ENCODE measurements at places on chromosomes 11 and 22.

- no peak for DNase-seq
Measured at GRCh38 chr11:13110929-13111812, 102.1 kb downstream of the RASSF10 start.

DNA sequence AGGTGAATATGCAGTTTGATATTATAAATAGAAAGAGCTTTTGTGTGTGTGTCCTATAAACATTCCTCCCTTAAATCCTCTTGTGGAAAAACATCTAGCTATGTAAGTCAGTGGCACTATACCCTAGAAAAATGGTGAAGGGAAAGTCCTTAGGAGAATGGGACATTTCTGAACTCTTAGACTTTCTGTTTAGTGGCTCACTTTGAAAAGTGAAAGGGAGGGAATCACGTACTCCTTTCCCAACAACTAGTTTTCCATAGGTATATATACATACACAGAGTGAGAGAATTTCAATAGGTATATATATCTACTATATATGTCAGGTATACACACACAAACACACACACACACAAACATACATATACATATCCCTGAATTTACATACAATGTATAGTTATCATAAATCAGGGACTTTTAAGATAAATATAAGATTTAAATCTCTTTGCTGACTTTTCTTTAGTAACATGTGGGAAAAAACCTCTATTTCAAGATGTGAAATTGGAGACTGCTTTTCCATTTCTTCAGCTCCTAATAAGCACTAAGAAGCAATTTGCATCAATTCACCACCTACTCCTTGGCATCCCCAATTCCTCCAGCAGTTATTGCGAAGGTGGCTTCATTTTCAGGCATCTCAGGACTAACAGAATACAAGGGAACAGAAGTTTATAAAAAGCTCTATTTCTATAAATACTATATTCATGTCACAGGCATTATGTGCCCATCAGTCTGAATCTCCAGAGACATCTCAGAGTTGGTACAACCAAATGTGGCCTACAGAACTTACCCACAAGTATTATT is 13.5 kb upstream of the DDX17 start:
- no peak for DNase-seq

DNA sequence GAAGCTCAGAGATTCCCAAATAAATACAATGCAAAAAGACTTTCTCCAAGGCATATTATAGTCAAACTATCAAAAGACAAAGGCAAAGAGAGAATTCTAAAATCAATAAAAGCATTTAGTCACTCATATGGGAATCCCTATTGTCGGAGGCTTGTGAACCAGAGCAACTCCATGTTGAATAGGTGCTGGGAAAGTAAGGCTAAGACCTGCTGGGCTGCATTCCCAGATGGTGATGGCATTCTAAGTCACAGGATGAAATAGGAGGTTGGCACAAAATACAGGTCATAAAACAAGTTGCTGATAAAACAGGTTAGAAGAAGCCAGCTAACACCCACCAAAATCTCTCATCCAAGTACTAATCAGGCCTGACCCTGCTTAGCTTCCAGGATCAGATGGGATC is 84.5 kb downstream of the JRKL start:
- DNase-seq, result no peak

DNA sequence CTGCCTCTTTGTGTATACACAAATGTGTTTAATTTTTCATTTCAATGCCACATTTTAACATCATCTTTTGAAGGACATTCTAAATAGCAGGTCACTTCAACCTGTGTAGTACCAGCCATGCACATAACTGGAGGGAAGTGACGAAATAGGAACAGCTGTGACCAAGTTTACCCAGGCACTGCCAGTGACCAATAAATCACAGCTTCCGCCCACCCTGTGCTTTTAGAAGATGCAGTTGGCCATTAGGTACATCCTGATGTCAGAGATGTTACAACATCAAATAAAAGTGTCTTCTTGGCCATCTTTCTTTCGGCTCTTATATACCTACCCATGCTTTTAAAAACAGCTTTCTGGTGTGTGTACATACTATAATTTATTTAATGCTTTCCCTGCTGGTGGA is 7.8 kb downstream of the LDLRAD3 start:
- DNase-seq, result no peak

GRCh38 chr22:43789452-43789851 is 22.7 kb downstream of the EFCAB6 start:
- DNase-seq, result no peak

DNA sequence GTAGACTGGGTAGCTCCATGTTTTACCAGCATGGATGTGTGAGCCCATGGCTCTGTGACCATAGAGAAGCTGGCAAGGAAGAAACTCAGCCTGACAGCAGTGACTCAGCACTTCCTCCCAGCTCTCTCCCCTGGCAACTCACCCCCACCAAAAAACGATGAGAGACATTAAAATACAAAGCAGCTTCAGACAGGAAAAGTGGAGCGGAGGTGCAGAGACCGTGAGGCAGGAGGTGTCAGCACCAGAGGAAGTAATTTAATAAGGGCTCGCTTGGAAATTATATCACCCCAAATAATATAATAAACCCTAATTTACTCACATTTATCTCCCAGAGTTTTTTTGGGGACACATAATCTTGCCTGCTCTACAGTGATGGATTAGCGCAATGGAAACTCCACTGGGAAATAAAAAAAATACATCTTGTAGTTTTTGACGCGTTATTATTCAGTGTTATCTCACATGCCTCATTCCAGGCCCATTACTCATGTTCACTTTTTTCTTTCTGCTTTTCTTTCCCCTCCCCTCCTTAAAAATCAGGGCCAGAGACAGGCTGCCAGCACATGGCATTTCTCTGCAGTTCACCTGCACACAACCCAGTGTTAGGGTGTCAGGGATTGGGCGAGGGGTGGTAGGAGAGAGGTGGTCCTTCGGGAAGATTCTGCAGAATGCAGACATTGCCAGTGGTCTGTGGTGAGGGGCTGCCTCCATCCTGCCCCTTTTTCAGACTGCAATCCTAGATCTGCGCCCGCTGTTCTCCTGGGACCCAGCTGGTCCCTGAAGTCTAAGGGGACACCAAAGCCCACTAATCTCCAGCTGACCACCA is 170.8 kb downstream of the BUD13 start:
- no peak for DNase-seq

- DNase-seq, result no peak
Measured at GRCh38 chr11:19077965-19078364, 17.4 kb upstream of the MRGPRX2 start.

DNA sequence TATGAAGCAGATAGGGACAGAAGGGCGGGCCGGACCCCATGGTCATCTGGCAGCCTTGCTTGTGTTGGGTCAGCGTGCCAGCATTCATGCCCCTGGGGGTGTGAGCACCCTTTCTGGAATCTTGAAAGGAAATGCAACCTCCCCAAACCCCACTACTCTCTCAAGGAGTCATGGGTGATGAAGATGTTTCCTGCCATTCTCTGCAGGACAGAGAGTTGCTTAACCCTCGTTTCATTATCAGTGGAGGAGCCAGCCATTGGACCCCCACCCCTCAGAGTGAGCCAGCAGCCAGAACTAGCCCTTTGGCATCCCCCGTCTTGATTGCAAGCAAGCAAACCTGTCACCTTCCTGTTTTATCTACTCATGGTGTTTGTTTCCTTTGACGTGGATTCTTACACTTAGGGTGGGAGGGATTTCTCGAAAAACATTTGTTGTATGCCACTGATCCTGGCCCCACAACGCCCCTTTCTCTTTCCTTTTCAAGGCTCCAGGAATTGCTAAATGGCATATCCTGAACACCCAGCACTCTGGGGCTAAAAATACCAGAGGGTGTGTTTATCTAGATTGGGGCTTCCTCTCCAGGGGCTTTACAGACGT is 258.3 kb downstream of the ETS1 start:
- DNase-seq, result no peak

GRCh38 chr11:18236664-18237356 is at the start of gene SAA4:
SAA4 (minus strand) TSS chr11:18236802; CDS start chr11:18235926, 876 bp downstream.
- no peak for DNase-seq

DNA sequence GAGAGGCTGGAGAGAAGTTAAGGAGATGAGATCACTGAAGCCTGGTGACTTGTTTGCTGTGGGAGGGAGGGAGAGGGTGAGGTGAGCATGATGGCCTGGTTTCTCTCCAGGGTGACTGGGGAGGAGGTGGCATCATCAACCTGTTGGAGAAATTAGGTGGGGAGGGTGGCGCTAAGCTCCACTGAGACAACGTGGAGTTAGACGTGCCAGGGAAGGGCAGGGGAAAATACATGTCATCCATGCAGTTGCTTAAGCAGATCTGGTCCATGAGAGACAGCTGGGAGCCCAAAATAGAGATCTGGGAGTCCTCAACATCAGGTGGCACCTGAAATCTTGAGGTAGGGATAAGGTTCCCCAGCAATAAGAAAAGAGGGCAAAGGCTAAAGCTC is 9.3 kb upstream of the MAFF start:
- DNase-seq, result no peak

DNA sequence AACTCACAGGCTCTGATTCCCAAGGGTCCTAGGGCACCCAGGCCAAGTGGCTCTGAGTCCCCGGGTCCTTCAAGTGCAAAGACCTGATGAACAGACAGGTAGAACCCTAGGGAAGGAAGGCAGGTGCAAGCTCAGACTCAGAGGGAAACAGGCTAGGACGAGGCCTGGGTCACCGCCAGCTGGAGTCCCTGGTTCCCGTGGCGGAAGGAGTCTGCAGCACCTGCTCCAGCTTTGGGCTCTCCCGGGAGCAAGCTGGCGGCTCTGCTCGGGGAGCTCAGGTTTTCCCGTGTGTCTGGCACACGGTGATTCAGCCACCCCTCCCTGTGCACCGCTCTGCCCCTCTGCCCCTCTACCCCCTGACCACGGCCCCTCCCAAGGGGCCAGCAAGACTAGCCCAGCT is 59.8 kb downstream of the WNT7B start:
- no peak for DNase-seq

DNA sequence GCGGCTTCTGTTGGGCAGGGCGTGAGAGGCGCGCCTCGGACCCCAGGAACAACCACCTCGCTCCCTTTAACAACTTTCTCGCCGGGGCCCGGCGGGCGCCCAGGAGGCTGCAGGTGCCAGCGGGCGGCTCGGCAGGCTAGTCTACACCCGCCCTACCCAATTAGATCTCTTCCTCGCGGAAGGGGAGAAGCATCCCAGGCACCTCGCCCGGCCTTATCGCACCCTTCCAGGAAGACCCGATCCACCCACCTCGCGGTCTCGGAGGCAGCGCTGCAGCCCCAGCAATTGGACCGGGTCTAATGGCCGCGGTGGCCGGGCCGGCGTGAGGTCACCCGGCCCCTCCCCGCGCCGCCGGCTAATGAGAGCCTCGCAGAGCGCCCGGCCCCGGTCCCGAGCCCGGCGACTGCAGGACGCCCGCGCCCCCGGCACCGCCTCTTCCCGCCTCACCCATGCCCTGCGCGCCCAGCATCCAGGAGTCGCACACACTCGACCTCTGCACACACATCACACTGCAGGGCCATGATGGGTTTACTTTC is at the start of gene PLAAT3:
TSS of gene PLAAT3 (minus strand) at position 298 of the 536 bp plus-strand sequence. CDS start 419 bp downstream, outside the sequence.
- no peak for DNase-seq

DNA sequence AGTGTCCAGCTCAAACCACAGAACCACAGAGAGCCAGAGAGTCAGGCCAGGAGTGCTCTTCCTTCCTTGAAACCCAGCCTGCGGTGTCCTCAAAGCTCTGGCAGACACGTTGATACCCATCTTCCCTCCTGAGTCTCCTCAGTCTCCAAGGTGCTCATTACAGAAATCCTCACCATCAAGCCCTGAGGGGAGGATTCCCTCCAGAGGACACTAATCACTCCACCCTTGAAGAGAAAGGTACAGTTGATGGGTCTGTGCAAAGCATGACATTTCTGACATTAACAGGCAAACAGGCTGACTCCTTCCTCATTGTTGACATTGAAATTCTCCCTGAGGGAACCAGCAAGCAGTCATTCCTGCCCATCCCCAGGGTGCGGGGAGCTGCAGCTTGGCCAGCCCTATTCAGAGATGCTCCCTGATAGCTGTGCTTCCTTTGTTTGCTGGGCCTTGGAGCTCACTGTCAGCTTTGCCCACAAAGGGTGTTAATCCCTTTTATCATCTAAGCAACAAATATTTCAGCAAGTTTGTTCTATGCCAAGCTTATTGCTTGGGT is 101.7 kb upstream of the CSNK2A3 start:
- no peak for DNase-seq

DNA sequence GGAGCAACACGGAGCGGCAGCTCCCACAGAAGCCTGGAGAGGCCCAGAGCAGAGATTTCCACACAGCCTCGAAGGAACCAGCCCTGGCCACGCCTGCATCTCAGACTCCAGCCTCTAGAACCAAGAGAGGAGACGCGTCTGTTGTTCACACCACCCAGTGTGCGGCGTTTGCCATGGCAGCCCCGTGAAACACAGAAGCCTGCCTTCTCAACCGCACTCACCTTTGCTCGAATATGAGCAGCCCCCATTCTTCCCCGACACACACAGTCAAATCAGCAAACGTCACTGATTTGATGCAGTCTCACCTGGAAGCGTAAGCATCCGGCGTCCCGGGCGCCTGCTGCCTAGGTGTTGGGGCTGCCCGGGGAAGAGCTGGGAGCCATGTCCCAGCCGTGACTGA is 14.2 kb upstream of the TALDO1 start:
- no peak for DNase-seq

GRCh38 chr11:8744423-8744822 is 61.8 kb downstream of the RPL27A start:
- DNase-seq, result no peak

- no peak for DNase-seq
Measured at GRCh38 chr11:80281194-80281593, 840.4 kb upstream of the TENM4 start.

DNA sequence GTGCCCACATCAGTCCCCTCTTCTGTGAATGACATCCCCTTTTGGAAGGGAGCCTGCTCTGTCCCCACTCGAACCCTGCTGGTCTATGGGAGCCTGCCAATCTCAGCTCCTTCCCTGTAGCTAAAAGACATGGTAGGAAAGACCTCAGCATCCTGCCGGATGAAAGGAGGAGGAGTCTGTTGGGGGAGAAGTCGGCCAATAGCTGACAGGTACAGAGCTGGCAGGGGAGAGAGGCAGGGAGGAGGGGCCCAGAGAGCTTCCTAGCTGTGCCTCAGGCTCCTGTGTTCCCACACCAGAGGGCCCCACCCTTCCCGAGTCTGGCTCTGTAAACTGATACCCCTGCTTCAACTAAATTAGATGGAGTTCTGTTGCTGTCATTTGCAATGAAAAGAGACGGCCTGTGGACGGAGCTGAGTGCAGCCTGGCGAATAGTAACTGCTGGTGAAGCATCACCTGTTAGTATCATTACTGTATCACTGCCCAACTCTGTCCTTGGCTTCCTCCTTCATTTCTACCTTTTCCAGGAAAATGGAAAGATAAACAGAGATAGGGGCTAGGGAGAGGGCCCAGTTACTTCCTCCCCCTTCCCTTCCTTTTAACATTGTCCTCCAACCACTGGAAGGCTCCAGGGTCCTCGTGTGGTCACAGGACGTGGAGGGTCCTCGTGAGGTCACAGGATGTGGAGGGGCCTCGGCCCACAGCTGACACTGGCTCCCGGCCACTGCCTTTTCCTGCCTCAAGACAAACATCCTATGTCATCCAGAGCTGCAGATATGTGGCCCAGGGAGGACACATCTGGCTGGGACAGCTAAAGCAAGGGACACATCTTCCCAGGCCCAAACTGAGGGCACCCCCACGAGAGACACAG is 15.1 kb downstream of the FXYD6 start:
- DNase-seq, result no peak

GRCh38 chr22:49549256-49550140 is 278.2 kb downstream of the BRD1 start:
- DNase-seq, result no peak

Data from stimulated activated CD8-positive, alpha-beta memory T cell treated with anti-CD3 and anti-CD28 coated beads, Interleukin-2, amount 100 ng/mL, for 48 hours (primary cell).